Stimulated activated memory B cell treated with anti-CD40 and anti-IgM and Interleukin-4, amounts not matched to agents 10 μg/mL and 1 μg/mL and 100 μg/mL, for 72 hours (primary cell): ENCODE measurements at places on chromosomes 3 and 15.

DNA sequence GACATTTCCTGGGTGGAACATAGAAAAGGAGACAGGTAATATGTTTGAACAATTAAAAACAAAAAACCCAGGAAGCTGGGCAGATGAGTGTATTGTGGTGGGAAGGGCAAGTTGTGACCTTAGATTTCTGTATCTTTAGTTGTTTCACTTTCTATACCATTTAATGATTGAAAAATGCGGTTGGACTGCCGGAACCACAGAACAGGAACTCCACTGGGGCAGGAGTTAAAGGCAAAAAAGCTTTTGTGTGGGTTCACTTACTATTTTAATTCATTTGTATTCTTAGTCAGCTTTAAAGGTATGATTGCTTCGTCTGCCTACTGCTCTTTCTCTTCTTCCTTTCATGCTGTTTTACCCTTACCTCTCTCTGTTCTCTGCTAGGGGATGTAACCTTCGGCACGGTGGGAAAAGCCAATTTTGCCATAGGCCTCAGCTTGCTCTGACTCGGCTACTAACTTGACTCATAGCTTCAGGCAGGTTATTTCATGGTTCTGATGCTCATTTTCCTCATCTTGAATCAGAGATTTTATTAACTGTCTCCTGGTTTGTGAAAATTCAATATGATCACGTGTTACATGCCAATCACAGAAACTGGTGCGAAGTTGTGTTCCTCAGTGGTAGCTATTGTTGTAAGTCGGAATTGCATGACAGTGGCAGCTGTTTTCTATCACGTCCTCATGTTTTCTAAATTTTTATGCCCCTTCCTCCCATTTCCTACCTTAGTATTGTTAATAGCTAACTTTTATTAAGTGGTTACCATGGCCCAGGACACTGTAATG is 1.6 kb upstream of the MCTP2 start:
- ATAC-seq, result peak; percentile 70

- no peak for ATAC-seq
Measured at GRCh38 chr3:123092243-123092642, 25.4 kb downstream of the PDIA5 start.

DNA sequence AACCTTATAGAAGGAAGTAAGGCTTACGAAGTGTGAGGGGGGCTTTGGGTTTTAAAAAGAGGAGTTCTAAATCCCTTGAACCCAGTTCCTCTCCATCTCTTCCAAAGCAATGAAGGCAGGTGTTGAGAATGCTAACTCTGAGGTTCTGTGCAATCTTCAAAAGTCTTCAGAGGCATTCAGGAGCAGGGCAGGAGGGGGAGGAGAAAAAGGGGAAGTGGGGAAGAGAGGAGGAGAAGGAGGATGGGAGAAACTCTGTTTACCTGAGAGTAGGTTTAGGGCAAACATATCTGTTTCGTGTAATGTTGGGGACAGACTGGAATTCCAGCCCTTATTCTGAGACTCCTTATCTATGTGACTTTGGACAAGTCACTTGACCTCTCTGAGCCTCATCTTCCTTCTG is 36.9 kb downstream of the FAM3D start:
- ATAC-seq, result no peak

GRCh38 chr15:26145796-26146195 is 282.7 kb upstream of the ATP10A start:
- no peak for ATAC-seq

DNA sequence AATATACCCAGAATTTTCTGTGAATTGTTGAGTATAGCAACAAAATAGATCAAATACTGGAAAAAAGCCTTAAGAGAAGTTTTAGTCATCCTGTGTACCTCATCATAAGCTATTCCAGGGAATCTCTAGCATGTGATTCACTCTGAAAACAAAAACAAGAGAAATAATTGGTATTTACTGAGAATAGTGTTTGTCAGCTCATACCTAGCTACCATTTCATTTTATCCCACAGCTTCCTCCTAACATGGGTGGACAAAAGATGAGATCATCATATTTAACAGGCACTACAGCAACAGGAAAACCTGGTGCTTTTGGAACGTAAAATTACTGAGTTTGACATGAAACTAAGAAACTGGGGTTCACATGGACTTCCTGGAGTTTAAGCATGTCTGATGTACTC is 753.5 kb upstream of the NECTIN3 start:
- no peak for ATAC-seq

DNA sequence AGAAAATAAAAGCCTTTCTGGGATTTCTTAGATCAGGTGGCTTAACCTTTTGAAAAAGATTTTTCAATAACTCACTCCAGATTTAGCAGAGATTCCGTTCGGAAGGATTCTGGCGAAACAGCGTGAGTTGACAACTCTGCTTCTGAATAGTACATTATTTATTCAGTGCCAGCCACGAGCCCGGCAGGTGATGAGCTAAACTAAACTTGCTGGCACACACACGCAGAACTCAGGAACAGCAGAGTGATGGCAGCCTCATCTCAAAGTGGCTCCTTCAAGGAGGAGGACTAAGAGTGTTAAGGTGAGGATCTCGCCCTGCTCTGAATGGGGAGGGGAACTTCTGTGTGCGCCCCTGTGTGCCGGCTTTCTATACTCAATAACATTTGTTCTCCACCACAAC is 114.3 kb downstream of the FAM43A start:
- ATAC-seq, result no peak
